HepG2 (cell line): ENCODE measurements at places on chromosomes 12 and 14. TPM values are rescaled to one million over a fixed set of nuclear protein-coding genes. Genes with fewer than 3 reads are reported as not detected.
A peak's percentile ranks its signal among the peaks of the same experiment; 100 is the strongest.

DNA sequence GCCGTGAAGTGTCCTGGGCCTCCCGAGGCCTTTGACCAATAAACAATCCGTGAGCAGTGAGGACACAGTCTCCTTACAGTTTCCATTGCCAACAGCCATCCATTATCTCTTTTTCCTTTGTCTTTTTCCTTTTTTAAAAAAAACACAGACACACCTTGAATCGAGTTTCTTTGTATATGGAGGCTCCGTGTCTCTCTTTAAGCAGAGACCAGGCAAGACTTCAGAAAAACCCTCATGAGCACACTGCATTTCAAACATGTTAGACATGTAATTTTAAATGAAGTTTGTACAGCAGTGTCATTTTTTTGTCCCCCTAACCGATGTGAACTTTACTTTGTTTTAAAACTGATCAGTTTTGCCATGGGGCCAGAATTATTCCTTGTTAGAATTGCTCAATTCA, 111.1 kb downstream of the SPTSSA start:
- DNase-seq: no peak

GRCh38 chr12:68890701-68891113, 42.3 kb downstream of the CPM start:
- no peak for DNase-seq

GRCh38 chr12:2177751-2178150, 125.0 kb downstream of the CACNA1C start:
- no peak for DNase-seq

DNA sequence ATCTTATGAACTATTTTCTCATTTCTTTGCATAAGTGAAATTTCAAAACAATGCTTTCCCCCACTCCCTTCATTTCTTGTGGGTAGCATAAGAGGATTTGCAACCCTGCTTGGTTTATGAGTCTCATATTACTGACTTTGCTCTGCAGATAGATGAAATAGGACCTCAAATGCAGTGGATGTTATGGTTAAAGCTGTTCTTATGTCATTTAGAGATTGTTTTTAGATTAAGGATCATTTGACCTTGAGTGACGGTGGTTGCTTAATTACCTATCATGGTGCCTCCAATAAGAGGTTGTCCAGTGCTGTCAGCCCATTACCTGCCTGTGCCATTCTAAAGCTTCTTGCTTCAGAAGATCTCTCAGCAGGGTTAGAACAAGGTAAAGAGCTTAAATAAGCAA, 351.4 kb upstream of the ATP2B1 start:
- DNase-seq: no peak

GRCh38 chr12:3600039-3600720, 109.2 kb downstream of the PRMT8 start:
- DNase-seq: no peak

DNA sequence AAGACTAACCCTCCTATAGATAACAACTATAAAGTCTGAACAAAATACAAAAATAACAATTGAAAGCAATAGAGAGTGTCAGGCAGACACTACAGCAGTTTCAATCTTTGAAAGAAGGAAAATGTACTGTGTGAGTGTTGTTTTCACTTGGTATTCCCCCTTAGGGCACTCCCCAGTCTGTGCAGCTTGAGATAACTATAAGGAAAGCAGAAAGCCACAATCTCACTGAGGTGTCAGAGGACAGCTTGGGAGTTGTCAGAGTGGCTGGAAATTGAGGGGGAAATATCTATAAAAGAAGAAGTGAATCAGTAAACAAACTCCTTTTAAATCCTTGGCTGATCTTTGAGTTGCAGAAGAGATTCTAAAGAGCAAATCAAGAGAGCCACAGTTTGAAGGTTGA, 364.8 kb downstream of the NELL2 start:
- DNase-seq: no peak

DNA sequence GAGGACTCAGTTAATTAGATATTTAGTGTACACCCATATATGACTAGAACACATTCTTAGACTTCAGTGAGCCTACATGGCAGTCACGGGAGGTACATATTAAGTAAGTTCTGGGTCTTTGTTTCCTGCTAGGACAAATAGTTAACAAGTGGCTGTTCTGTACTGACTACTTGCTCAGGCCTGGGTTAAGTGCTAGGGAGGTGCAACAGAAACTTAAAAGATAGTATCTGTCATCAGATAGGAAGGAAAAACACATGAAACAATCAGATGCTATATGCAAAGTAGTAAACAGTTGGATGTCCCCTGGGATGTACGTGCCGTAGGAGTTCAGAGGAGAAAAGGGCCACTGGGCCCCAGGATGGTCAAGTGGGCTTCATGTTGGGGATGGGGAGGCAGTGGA, 59.5 kb downstream of the SLC4A8 start:
- DNase-seq: no peak

GRCh38 chr12:25957793-25958427, 572 bp upstream of the RASSF8 start:
- DNase-seq: no peak

DNA sequence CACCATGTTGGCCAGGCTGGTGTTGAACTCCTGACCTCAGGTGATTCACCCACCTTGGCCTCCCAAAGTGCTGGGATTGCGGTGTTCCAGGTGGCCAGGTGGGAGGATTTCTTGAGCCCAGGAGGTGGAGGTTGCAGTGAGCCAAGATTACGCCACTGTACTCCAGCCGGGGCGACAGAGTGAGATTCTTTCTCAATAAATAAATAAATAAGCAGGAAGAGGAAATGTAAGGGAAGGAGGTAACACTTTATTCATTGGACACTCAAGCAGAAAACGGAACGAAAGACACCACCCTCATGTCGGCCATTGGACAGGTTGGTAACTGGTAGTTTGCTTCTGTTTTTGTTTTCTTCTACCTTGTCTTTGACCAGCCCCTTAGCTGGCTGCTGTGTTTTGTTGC, 13.0 kb upstream of the NFATC4 start:
- no peak for DNase-seq

GRCh38 chr12:66170606-66171005, 810 bp upstream of the TMBIM4 start:
- DNase-seq: no peak

DNA sequence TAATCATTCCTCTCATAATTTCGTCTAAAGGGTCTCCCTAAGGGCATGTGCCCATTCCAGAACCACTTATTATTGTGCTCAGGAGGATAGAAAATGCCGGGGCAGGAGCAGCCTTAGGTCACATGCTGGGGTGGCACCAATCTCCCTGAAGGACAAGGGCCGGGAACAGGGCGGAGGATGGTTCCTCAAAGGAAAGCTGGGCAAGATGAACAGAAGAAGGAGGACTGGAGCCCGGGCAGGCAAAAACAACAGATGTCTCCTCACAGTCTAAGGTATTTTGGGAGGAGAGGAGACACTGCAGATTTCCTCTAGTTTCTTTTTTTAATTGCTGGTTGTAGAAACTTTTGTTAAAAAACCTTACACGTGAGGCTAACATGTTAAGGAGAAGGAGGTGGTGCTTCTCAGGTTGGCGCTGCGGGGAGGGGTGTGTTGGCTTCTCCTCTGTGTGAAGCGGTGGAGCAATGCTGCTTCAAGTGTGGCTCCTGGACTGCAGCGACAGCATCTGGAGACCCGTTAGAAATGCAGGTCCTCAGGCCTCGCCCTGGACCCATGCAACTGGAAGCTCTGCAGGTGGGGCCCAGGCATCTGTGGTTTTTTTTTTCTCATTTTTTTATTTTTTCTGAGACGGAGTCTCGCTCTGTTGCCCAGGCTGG, 164.8 kb downstream of the AACS start:
- DNase-seq: no peak

DNA sequence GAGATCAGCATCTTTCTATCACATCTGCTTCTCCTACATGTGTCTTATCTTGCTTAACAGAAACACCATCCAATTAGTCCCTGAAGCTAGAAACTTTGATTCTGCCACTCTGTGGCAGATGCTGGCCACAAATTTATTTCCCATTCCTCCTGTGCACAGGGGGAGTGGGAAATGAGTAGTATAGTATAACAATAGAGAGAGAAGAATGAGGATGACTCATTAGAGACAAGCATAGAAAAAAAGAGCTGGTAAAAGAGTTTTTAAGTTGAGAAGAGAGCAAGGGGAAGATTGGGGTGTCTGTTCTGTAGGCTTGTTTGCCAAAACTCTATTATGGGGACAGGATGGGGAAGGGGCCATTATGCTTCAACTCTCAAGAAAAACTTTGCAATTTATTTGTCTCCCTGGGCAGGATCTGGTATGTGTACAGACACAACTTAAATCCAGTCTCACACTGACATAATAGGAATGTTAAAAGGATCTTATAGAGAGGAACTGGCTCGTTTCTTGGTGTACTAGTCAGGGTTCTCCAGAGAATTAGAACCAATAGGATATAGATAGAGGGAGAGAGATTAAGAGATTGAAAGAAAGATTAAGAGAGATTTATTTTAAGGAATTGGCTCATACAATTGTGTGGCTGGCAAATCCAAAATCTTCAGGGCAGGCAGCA, 142.6 kb upstream of the CPSF6 start:
- DNase-seq: no peak

DNA sequence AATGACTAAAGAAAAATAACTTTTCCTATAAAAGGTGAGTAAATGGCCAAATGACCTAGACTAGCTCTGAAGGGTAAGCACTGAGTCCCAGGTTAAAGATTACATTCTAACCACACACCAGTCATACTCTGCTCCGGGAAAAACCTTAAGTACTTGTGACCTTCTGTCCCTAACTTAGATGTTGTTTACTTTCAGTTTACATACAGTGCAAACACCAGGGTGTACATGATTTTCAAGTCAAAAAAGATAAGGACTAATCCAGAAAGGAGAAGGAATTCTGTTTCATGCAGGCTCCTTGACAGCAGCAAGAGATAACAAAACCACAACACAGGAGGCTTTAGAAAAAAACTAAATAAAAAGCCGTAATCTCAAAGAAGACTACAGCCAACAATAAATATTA, 174.2 kb downstream of the PPM1H start:
- peak; percentile 78 for DNase-seq

DNA sequence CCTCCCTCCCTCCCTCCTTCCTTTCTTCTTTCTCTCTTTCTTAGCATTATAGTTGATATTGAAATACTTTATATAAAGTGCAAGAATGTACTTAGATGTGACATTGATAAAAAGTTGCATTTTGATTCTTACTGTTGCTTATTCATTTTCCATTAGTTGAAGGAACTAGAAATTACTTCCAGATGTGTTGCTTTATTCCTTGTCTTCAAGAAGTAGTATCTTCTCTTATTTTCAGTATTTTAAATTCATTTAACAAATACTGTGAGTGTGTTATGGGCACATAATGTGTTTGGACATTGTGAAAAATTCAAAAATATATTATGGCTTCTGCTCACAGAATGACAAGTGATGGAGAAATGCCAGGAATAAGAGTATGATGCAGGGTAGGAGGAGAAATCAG, 45.6 kb downstream of the TRMT5 start:
- no peak for DNase-seq

GRCh38 chr14:76584271-76584702, 177.0 kb upstream of the VASH1 start:
- DNase-seq: no peak

DNA sequence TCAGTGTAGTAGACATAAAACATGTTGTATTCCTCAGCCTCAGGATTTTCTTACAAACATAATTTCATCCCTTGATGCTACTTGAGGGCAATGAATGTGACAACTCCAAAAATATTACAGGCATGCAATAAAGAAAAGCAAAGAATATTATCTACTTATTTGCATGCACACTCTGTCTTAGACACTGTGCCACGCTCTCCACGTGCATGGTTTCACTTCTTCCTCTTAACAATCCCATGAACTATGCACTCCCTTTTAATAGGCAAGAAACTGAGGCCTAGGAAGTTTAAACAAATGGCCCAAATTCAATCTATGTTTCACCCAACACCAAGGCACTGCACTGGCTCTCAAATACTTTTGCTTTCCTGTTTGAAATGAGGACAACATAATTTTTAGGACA, 1.8 kb upstream of the PAH start:
- DNase-seq: no peak

DNA sequence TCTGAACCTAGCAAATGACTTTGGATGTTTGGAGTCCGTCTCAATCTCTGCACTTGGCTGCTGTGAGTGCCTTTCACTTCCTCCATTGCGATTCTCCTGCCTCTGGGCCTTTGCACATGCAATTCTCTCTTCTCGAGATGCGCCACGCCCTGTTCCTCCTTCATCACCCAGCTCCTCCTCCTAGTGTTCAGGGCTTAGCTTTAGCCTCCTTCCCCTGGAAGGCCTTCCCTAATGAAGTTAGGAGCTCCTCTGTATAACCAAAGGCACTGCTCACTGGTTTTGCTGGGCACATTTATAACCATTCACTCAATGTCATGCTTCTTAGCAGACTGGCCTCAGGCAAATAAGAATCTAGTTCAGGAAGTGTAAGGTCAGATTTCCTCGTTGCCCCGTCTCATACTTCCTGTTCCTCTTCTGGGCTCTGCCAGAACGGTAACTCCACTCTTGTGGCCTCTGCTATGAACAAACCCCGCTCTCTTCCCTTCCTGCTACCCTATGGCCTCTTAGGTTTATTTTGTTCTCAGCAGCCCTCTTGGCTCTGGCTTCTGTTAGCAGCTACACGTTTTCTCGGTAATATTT, 171.4 kb downstream of the CRADD start:
- DNase-seq: no peak

DNA sequence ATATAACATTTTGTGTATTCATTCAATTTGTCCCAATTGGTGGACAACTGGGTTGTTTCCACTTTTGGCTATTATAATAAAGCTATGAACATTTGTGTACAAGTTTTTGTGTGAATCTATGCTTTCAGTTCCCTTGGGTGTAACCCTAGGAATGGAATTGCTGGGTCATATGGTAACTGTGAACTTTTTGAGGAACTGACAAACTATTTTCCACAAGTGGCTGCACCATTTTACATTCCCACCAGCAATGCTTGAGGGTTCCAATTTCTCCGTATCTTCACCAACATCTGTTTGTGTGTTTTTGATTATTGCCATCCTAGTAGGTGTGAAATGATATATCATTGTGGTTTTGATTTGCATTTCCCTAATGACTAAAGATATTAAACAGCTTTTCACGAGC, 13.0 kb downstream of the LPCAT3 start:
- DNase-seq: no peak

GRCh38 chr14:74483321-74483720, 9.8 kb downstream of the NPC2 start:
- DNase-seq: no peak

- DNase-seq: no peak
Observed at GRCh38 chr14:85016496-85016895, 513.4 kb upstream of the FLRT2 start.

- no peak for DNase-seq
Observed at GRCh38 chr14:67387195-67387594, 24.8 kb downstream of the PLEK2 start.

The PPP4R4 gene
- total RNA-seq: 19.8 and 21.2 TPM in 2 replicates

The TAS2R19 gene
- total RNA-seq: 0.88 and 5.3 TPM in 2 replicates

The SYT1 gene
- total RNA-seq: not detected in 2 replicates

The ALX1 gene
- total RNA-seq: not detected in 2 replicates

The NANOG gene
- 0.24 TPM in 1 of 2 replicates, not detected in the other for total RNA-seq

The TTC9 gene
- total RNA-seq: 0.13 and 0.14 TPM in 2 replicates

The KRT72 gene
- not detected in 2 replicates for total RNA-seq

The ZNF641 gene
- total RNA-seq: 6.6 and 7.7 TPM in 2 replicates

The IL22 gene
- total RNA-seq: not detected in 2 replicates

The TMEM233 gene
- not detected in 2 replicates for total RNA-seq

The MUCL1 gene
- total RNA-seq: not detected in 2 replicates

The MTRFR gene
- total RNA-seq: 9.9 and 10.0 TPM in 2 replicates

The CLEC9A gene
- total RNA-seq: not detected in 2 replicates

The RASAL1 gene
- total RNA-seq: not detected in 2 replicates

The SLC8A3 gene
- total RNA-seq: 0.02 TPM in 1 of 2 replicates, not detected in the other
